SW480 (cell line): ENCODE measurements at places on chromosomes 11 and 22.
A peak's percentile ranks its signal among the peaks of the same experiment; 100 is the strongest.

DNA sequence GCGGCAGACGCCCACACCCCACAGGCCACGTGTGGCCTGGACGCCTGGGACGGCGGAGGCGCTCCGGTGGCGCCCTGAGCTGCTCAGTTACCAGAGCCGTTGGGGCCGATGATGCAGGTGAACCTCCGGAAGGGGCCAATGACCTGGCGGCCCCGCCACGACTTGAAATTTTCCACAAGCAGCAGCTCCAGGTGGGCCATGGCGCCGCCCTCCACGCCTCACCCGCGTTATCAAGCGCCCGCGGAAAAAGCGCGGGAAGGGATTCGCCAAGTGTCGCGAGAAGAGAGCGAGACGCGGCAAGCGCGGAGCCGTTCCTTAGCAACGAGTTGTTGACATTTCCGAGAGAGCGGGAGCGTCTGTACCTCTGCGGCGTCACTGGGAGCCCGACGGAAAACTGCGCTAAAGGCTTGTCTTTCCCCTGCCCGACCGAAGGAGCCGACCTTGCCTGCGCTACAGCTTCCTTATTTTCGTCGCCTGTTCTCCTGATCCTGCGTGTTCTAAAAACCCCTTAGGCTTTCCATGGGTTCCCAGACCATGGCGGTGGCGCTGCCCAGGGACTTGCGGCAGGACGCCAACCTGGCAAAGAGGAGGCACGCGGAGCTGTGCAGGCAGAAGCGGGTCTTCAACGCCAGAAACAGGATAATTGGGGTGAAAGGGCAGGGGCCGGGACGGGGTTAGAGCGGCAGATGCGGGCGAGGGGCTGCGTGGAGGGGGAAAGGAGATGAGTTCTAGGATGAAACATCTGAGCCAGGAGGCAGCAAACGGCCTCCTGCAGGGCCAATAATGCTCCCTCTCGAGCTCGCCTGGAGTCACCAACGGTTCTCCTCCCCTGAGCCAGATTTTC lies at the start of the genes RIBC2 and SMC1B:
TSS of gene RIBC2 (plus strand) at position 326 of the 844 bp plus-strand sequence. CDS start at position 520, 194 bp downstream.
TSS of gene SMC1B (minus strand) at position 232 of the 844 bp plus-strand sequence. CDS start at position 200, 32 bp downstream.
- peak; percentile 89 for DNase-seq

GRCh38 chr11:65853246-65853979 lies 4.6 kb downstream of the CFL1 start:
- no peak for DNase-seq

- DNase-seq: peak; percentile 58
Observed at GRCh38 chr11:5380740-5381342, 2.8 kb upstream of the OR51M1 start.

DNA sequence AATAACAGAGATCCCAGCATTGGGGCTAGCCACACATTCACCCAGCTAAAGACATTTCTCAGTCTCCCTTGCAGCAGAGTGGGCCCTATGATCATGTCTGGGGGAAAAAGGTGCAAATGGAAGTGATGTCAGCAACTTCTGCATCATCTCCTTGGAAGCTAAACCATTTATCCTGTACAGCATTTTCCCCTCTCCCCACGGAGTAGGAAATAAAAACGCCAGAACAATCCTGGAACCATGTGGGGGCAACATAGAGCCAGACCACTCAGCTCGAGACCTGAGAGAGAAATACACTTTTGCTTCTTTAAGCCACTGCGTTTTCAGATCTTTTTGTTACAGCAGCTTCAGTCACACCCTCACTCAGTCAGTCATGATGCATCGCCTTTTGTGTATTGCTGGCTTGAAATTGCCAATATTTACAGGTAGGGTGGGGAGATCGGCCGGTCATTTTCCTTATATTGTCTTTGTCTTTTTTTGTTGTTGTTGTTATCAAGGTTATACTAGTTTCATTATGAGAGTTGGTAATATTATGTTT lies 9.1 kb upstream of the RAC2 start:
- no peak for DNase-seq

GRCh38 chr11:85647078-85647477 lies 689 bp upstream of the TMEM126A start:
- DNase-seq: no peak

DNA sequence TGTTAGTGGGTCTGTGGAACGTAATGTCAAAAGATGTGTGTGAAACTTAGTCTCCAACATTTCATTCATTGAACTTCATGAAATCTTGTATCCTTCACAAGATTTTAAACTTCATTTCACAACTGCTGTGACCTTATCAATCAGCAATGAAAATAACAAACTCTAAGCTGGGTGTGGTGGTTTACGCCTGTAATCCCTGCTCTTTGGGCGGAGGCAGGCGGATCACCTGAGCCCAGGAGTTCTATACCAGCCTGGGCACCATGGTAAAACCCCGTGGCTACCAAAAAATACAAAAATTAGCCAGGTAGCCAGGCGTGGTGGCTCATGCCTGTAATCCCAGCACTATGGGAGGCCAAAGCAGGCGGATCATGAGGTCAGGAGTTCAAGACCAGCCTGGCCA lies 5.1 kb downstream of the CHKA start:
- no peak for DNase-seq

DNA sequence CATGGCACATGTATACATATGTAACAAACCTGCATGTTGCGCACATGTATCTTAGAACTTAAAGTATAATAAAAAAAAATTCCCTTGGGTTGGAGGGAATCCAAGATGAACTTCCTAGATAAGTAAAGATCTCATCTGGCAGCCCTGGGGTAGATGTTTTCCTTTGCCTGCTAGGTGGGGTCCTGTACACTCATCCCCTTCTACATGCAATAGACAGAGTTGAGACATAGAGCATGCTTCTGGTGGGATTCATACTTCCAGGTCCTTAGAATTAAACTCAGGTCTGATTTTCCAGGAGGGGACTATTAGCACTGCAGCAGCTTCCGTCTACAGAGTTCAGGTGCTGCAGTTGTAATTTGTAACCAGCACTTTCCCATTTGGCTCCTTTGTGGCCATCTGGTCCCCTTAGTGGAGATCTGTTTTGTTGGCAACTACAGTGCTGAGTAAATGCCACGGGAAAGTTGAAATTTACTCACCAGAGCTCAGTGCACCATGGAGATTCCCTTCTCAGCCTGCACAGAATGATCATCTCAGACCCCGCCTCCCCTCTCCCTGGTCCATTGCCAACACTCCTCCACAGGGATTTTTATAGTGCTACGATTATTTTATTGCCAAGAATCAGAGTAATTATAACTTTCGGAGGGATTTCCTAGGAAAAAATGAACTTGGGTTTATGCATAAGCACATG lies 220.1 kb upstream of the E2F8 start:
- no peak for DNase-seq

DNA sequence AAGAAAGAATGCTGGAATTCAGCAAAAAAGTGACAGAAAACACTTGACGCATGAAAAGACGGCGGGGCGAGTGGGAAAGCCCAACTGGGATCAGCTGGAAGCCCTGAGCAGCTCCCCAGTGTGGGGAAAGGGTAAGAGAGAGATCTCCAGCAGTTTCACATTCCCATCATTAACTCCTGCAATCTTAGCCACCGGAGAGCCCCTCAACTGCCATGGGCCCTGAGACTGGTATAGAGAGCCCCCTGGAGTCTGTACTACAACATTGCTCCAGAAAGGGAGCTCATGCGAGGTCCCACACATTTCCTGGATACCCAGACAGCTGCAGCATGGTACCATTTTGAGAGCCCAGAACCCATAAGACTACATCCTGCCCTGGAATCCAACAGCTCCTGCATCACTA lies 31.1 kb downstream of the MRGPRX4 start:
- peak; percentile 36 for DNase-seq

DNA sequence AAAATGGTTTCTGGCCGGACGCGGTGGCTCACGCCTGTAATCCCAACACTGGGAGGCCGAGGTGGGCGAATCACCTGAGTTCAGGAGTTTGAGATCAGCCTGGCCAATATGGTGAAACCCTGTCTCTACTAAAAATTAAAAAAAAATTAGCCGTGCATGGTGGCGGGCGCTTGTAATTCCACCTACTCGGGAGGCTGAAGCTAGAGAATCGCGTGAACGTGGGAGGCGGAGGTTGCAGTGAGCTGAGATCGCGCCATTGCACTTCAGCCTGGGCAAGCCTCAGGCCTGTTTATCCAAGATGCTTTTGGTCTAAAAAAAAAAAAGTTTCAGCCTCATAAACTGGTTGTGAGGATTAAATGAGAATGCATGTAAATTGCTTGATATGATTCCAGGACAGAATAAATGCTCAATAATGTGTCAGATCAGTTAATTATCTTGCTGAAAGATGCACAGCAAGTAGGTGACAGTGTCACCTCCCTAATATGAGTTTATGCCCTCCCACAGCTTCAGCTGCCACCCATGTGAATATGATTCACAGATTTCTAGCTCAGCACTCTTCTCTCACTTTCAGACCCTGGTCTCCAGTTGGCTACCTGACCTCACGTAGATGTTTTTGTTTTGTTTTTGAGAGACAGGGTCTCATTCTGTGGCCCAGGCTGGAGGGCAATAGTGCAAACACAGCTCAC lies 1.1 kb upstream of the ALG8 start:
- no peak for DNase-seq

GRCh38 chr11:65446446-65447277 lies 24.1 kb downstream of the NEAT1 start:
- DNase-seq: peak; percentile 15

DNA sequence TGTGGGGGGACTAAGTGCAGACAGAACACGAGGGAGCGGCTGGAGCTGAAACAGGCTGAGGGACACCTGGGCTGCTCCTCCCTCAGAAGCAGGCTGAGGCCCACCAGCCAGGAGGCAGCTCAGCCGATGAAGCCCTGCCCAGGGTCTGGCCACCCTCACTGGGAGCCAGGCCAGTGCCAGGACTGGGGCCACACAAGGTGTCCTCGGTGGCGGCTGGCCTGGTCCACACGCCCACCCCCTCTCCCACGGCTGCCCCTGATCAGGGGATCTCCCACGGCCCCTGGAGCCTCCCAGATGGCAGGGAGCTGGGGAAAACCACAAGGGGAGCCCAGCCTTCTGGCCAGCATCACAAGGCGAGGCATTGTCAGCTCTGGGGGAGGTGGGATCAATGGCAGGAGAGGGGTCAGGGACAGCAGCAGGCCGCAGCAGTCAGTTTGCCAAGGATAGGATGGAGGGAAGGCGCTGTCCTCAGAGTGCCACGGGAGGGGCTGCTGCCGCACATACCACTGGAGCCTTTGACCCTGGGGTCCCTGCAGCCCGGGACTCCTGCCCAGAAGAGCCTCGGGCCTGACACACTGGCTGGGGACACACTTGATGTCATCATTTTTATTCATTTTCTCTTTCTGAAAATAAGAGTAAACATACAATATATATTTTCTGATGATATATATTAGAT lies 11.7 kb upstream of the RASL10A start:
- no peak for DNase-seq

DNA sequence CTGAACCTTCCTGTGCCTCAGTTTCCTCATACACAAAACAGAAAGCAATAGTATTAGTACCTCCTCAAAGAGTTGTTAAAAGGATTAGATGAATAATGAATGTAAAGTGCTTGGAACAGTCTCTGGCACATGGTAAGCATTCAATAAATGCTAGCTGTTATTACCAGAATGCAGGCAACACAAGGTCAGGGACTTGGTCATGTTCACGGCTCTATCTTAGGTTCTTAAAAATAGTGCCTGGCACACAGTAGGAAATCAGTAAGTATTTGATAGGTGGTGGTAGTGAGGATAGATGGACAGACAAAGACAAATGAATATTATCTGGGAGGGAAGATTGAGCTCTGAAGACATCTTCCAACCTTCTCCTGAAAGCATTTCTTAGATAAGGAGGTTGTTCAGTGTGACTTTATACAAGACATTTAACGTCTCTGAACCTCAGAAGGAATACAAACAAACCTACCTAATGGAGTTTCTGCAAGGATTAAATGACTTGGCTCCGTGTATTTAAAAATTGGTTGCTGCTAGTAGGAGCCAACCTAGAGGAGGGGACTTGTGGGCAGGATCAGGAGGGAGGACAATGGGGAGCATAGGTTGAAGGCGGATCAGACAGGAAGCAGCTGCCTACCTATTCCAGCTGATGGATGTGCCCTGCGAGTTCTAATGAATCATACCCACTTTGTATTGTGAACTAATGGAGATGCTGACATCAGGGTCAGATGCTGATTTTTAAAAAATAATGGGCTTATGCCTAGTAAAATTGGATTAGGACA lies 94.1 kb downstream of the DBX1 start:
- DNase-seq: no peak

DNA sequence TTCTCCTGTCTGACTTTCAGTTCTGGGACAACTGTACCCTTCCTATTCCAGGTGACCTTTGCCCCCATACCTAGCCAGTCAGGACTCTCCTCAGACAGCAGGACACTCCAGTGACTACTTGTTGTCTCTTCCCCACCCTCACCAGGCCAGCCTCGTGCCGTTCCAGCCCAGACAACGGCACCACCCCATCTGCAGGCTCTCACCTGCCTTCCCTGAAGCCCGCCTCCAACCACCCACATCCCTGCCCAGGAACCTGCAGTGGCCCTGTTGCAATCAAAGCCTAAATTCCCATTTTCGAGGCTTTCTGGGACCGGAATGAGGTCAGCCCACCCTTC lies 3.7 kb downstream of the IL2RB start:
- no peak for DNase-seq

- no peak for DNase-seq
Observed at GRCh38 chr22:50672041-50672440, 582 bp upstream of the SHANK3 start.

DNA sequence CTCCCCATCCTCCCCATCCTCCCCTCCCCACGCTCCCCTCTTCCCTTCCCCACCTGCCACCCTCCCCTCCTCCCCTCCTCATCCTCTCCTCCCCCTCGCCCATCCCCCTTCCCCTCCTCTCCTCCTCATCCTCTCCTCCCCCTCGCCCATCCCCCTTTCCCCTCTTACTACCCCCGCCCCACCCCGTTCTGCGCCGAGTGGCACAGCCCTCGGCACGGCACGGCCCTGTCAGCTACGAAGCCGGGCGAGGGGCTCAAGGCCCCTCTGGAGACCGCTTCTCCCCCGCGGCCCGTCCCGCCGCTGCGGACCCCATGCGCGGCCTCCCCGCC lies 449.9 kb downstream of the OPCML start:
- DNase-seq: no peak

GRCh38 chr11:2525166-2525861 lies 80.5 kb downstream of the KCNQ1 start:
- DNase-seq: no peak

- no peak for DNase-seq
Observed at GRCh38 chr11:2728663-2729332, 29.0 kb upstream of the KCNQ1OT1 start.

GRCh38 chr22:36839356-36840073 lies 21.3 kb upstream of the NCF4 start:
- no peak for DNase-seq

DNA sequence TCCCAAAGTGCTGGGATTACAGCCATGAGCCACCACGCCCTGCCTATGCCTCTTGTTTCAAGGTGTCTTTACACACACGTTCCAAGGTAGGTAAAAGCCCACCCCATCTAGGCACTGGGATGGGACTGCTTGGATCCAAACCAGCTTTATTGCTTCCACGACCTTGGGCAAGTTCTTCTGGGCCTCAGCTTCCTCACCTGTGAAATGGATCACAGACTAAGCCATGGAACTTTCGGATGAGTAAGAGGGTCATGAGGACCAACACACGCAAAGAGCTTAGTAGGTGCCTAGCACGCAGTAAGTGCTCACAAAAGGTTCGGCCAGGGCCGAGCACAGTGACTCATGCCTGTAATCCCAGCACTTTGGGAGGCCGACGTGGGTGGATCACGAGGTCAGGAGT lies 15.6 kb downstream of the RHOD start:
- no peak for DNase-seq
